ENCODE measurements at places on chromosomes 12 and 14.

GRCh38 chr14:90639641-90640040 lies 176.6 kb downstream of the TTC7B start:
- DNase-seq = no peak

GRCh38 chr12:6208130-6208529 lies 7.9 kb downstream of the CD9 start:
- no peak for DNase-seq

DNA sequence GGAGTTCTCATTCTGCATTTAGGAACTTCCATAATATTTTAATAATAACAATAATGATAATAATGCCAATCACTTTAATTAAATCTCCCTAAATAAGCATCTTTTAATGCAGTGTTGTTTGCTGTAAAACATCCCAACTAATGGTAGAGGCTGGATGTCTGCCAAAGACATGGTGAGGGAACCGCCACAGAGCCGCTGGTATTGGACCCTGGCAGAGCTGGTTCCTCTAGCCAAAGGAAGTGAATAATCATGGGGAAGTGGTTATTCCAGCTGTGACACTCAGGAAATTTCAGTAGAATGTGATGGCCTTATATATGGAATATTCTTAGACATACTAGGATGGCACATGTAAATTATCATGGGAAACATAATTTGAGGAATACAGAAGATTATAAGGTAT lies 483.3 kb downstream of the ZFP36L1 start:
- DNase-seq = no peak

GRCh38 chr14:50320283-50320682 lies 8.2 kb downstream of the DMAC2L start:
- DNase-seq = no peak
